ENCODE measurements at places on chromosomes 2 and 18.

- peak; percentile 53 for DNase-seq
Measured at GRCh38 chr2:113138428-113139322, 11.3 kb downstream of the IL1RN start.

GRCh38 chr2:179233083-179233490, 31.5 kb downstream of the SESTD1 start:
- DNase-seq, result no peak

- DNase-seq, result no peak
Measured at GRCh38 chr2:134532537-134532936, 186.3 kb downstream of the TMEM163 start.

GRCh38 chr2:181742922-181743722, 62.8 kb upstream of the NEUROD1 start:
- peak; percentile 29 for DNase-seq

DNA sequence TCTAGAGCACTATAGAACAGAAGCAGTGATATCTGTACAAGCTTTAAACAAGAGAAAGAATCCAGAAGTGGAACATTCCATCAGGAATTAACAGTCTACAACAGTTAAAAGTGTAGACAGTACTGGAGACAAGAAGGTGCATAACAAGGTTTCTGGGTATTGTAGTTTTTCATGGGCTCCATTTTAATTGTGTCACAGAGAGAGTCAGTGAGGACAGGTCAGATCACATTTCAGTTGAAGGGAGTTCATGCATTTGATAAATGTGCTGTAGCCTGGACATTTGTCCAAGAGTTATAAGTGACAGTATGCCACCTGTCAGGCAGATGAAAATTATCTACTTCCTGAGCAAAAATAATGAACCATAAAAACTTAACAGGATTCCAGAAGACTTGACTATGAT, 328.6 kb downstream of the CNTNAP5 start:
- DNase-seq, result no peak
